Esophagus squamous epithelium (tissue), 5 donors: ENCODE measurements at places on chromosomes 6 and 20. TPM values are rescaled to one million over a fixed set of nuclear protein-coding genes. Genes with fewer than 3 reads are reported as not detected.

GRCh38 chr6:85125526-85125925 lies 324.4 kb upstream of the NT5E start:
- no peaks in the 10 kb centered on the region for H3K36me3 ChIP-seq
- H3K4me1 ChIP-seq: no peaks in the 10 kb centered on the region
- H3K27ac ChIP-seq: no peak overlapping the region
- H3K27me3 ChIP-seq: no peaks in the 10 kb centered on the region
- H3K4me3 ChIP-seq: no peak overlapping the region
- DNase-seq: no peak

DNA sequence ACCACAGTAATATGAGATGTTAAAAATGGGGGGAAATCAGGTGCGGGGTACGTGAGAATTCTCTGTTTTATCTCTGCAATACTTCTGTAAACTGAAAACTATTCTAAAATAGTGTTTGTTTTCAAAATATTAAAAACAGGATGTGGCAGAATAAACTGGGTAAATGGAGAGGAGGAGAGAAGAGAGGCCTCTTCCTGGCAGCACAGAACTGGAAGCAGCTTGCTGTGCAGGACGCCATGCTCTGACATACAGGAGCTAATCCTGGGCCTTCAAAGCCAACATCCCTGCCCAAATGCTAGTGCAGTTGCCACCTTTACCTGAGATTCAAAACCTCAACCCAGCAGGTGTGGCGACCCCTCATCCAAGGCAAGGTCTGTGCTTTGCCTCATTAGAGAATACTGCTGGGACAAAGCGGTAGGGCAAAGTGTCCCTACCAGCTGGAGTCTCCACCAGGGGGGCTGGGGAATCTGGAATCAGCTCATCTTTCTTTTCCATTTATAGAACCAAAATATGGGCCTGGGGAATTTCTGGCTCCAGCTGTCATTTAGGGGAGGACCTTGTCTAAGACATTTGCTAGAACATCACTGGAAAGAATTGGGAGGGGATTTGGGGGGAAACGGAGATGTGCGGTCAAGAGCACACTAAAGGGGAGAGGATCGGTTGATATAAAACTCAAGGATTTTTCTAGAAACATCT lies 67.3 kb downstream of the SCML4 start:
- H3K36me3 ChIP-seq: no peaks in the 10 kb centered on the region
- H3K4me3 ChIP-seq: no peak overlapping the region
- H3K4me1 ChIP-seq: no peaks in the 10 kb centered on the region
- no peak for DNase-seq
- H3K27me3 ChIP-seq: no peaks in the 10 kb centered on the region
- H3K27ac ChIP-seq: no peak overlapping the region

GRCh38 chr6:142207265-142207877 lies 60.3 kb downstream of the VTA1 start:
- H3K27ac ChIP-seq: no peak overlapping the region
- no peak overlapping the region for H3K4me3 ChIP-seq
- no peaks in the 10 kb centered on the region for H3K4me1 ChIP-seq
- H3K36me3 ChIP-seq: no peaks in the 10 kb centered on the region
- H3K27me3 ChIP-seq: no peaks in the 10 kb centered on the region

DNA sequence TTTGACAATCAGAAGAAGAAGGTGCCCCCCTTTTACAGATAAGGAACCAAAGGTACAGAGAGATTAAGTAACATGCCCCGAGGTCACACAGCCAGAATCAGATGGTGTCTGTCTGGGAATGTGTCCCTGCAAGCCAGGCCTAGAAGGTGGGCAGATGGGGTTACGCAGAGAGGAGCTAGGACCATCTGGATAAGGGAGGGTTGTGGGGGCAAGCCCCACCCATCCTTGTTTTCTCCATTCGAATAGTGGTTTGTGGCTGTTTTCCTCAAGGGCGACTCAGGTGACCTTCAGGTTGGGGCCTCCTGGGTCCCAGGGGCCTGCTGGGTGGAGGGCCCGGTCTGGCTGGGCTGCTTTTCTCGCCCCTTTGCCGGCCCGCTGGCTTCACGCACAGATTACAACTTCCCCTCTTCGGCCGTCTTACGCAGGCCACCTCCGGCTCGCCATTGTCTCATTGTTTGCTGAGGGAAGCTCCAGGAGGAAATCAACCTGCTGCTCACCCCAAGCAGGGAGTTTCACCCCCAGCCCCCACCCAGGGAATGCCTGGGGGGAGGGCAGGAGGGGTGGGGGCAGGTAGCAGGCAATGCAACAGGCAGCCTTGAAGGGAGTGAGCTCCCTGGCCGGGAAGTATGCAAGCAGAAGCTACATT lies 30.8 kb upstream of the CSNK2A1 start:
- no peak overlapping the region for H3K4me3 ChIP-seq
- H3K27ac ChIP-seq: no peak overlapping the region
- H3K36me3 ChIP-seq: no peaks in the 10 kb centered on the region
- no peak for DNase-seq
- no peaks in the 10 kb centered on the region for H3K27me3 ChIP-seq
- peaks cover 8% of the 10 kb centered on the region for H3K4me1 ChIP-seq

GRCh38 chr6:110310861-110311446 lies 47.2 kb downstream of the METTL24 start:
- H3K4me3 ChIP-seq: no peak overlapping the region
- no peaks in the 10 kb centered on the region for H3K36me3 ChIP-seq
- H3K27me3 ChIP-seq: no peaks in the 10 kb centered on the region
- no peak for DNase-seq
- H3K27ac ChIP-seq: no peak overlapping the region

DNA sequence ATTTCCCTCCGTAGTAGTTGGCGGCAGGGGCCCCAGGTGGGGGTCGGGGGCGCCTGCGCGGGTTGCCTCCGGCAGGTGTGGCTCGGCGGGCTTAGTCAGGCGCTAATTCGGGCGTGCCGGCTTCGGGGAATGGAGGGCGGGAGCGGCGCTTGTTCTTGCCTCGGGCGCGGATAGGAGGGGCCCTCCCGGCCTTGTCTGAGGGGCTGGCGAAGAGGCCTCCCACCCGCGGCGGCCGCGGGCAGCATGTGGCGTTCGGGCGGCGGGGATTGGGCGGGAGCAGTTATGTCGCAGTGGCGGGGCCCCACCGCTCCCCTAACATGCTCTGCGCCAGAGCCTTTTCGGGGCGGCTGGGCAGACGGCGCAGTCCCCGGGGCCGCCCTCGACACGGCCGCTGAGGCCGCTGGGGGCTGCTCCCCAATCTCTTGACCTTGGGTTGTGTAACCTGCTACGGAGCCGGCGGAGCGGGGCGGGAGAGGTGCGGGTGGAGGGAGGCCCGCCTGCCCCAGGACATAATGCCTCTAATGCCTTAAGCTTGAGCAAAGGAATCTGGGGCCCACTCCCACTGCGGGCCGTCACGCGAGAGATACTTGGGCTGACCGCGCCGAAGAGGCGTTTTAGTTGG lies 1.1 kb downstream of the AMD1 start:
- H3K36me3 ChIP-seq: no peaks in the 10 kb centered on the region
- H3K4me1 ChIP-seq: peaks cover 40% of the 10 kb centered on the region
- H3K27me3 ChIP-seq: no peaks in the 10 kb centered on the region
- peak overlapping the region; percentile 94 for H3K4me3 ChIP-seq

- H3K4me3 ChIP-seq: no peak overlapping the region
- H3K27me3 ChIP-seq: no peaks in the 10 kb centered on the region
- DNase-seq: no peak
- no peak overlapping the region for H3K27ac ChIP-seq
Measured at GRCh38 chr6:116528780-116529179, 16.7 kb downstream of the TRAPPC3L start.

GRCh38 chr20:52017669-52018317 lies 173.8 kb downstream of the ZFP64 start:
- no peaks in the 10 kb centered on the region for H3K27me3 ChIP-seq
- H3K36me3 ChIP-seq: no peaks in the 10 kb centered on the region
- H3K4me1 ChIP-seq: no peaks in the 10 kb centered on the region
- no peak for DNase-seq

- no peaks in the 10 kb centered on the region for H3K36me3 ChIP-seq
- H3K4me3 ChIP-seq: no peak overlapping the region
- H3K27ac ChIP-seq: no peak overlapping the region
Measured at GRCh38 chr6:139778106-139778505, 403.7 kb upstream of the CITED2 start.

GRCh38 chr6:154410619-154411072 lies 54.0 kb upstream of the IPCEF1 start:
- H3K27me3 ChIP-seq: no peaks in the 10 kb centered on the region
- peaks cover 7% of the 10 kb centered on the region for H3K36me3 ChIP-seq
- H3K4me1 ChIP-seq: peaks cover 20% of the 10 kb centered on the region
- no peak for DNase-seq
- no peak overlapping the region for H3K4me3 ChIP-seq

DNA sequence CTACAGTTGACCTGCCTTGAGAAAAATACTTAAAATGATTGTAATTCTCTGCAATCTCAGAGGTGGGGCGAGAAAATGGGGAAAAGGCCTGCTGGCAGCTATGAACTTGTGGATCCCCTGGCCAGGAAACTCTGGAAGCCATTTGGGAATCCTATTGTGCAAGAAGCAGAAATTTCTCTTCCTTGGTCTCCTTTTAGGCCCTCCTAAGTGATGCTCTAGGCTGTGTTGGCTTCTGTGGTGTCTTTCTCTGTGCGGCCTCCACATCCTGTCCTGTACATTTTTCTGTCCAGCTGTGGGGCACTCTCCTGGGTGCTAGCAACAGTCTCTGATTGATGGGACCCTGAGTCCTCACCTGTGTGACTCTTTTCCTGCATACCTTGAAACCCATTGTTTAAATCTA lies 290.9 kb downstream of the FARS2 start:
- H3K27me3 ChIP-seq: no peaks in the 10 kb centered on the region
- no peak overlapping the region for H3K27ac ChIP-seq
- DNase-seq: no peak
- H3K36me3 ChIP-seq: no peaks in the 10 kb centered on the region

- no peak overlapping the region for H3K27ac ChIP-seq
- H3K27me3 ChIP-seq: no peaks in the 10 kb centered on the region
- H3K4me3 ChIP-seq: no peak overlapping the region
- H3K4me1 ChIP-seq: no peaks in the 10 kb centered on the region
Measured at GRCh38 chr6:105850261-105851112, 235.6 kb upstream of the PRDM1 start.

- peaks cover 99% of the 10 kb centered on the region for H3K36me3 ChIP-seq
- no peak for DNase-seq
- no peak overlapping the region for H3K27ac ChIP-seq
- no peaks in the 10 kb centered on the region for H3K4me1 ChIP-seq
Measured at GRCh38 chr6:89669002-89669401, 30.5 kb upstream of the LYRM2 start.

DNA sequence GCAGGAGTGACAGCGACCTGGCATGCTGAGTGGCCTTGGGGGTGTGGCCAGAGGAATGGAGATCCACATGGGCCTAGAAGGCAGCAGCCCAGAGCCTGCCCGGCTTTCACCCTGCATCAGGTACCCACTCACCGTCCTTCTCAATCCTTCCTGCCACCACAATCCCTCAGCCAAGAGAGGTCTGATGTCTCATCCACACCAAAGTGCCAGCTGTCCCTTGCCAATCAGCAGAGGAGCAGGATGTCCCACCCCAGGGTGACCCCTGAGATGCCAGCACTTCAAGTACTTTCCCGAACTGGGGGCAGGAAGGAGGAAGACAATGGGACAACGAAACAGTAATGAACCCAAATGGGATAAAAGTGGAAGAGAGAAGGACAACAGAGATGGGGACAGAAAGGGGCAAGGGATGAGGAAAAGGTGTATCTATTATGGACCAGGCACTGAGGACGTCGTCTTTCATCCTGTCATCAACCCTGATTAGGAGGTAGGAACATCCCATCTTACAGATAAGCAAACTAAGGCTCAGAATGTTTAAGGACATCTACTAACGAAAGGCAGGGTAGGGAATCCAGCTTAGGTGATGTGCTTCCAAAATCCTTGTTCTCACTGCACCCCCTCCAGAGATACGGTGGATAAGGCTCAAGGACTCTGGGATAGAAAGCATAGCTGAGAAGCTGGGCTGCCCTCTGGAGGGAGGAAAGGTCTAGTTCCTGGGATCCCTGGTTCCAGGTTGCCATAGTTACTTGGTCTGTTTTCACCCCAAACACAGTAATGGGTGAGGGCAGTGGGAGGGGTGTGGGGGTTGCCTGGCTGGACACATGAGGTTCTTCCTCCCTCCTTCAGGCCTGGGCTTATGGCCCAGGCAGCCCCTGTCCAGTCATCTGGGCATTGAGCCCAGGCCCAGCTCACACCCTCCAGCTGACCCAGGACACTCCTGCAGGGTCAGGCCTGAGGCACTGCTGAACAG lies 4.5 kb upstream of the TNXB start:
- peak overlapping the region; percentile 85 for H3K27ac ChIP-seq
- no peak overlapping the region for H3K4me3 ChIP-seq
- peaks cover 45% of the 10 kb centered on the region for H3K36me3 ChIP-seq
- no peak for DNase-seq
- peaks cover 5% of the 10 kb centered on the region for H3K27me3 ChIP-seq
- peaks cover 68% of the 10 kb centered on the region for H3K4me1 ChIP-seq

- H3K27me3 ChIP-seq: no peaks in the 10 kb centered on the region
- H3K36me3 ChIP-seq: no peaks in the 10 kb centered on the region
- no peak overlapping the region for H3K27ac ChIP-seq
- no peak for DNase-seq
Measured at GRCh38 chr20:23823111-23823510, 3.4 kb downstream of the CST2 start.

- DNase-seq: no peak
- no peaks in the 10 kb centered on the region for H3K4me1 ChIP-seq
- H3K27ac ChIP-seq: no peak overlapping the region
- no peaks in the 10 kb centered on the region for H3K36me3 ChIP-seq
- H3K27me3 ChIP-seq: no peaks in the 10 kb centered on the region
- no peak overlapping the region for H3K4me3 ChIP-seq
Measured at GRCh38 chr6:84332139-84333034, 104.9 kb upstream of the CEP162 start.

DNA sequence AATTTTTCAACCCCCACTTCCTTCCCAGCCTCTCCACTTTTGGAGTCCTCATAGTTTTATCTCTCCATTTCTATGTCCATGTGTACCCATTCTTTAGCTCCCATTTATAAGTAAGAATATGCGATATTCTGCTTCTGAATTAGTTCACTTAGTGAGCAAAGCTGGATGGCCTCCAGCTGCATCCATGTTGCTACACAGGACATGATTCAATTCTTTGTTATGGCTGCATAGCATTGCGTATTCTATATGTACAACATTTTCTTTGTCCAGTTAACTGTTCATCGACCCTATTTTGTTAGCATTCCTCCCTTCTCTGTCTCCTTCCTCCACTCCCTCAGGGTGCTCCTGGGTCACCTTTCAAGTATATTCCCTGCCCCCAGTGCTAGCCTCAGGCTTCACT lies 210.0 kb upstream of the SSTR4 start:
- H3K4me3 ChIP-seq: no peak overlapping the region
- no peak overlapping the region for H3K27ac ChIP-seq
- H3K27me3 ChIP-seq: no peaks in the 10 kb centered on the region

The PAK5 gene
- 0.29 TPM for total RNA-seq

The NR2E1 gene
- not detected for total RNA-seq

The HLA-DQA1 gene
- total RNA-seq: 2.8 TPM

The WFDC10B gene
- total RNA-seq: not detected

The SLC22A7 gene
- not detected for total RNA-seq
